ENCODE measurements at places on chromosomes 4 and X.

GRCh38 chr4:175412161-175412560 lies 399.9 kb downstream of the GPM6A start:
- DNase-seq = no peak

DNA sequence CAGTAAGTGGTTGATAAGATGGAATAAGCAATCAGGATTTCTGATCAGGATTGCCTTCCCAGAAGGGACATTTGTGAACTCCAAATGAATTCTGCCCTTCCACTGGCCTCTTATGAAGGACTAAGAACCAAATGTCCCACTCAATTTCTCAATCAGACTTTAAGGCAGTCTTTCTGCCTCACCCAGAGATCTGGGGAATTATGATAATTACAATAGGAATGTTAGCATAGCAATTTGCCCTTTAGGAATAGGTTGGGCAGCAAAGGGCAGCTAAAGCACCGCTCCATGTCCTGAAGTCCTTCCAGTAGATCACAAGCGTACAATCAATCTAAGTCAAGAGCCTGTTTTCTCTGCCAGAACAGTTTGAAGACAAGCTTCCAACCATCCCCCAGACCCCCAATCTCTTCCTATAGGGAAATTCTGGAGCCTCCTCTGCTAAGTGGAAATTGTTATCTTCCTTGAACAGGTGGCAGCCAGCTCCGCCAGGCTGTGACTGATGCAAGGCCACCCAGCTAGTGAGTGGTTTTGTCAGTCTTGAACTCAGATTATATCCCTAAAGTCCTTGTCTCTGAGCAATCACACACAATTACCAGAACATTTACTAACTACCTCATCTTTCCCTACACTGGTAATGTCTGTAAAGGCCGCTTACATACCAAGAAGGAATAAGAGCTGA lies 18.6 kb downstream of the NKX3-2 start:
- no peak for DNase-seq

DNA sequence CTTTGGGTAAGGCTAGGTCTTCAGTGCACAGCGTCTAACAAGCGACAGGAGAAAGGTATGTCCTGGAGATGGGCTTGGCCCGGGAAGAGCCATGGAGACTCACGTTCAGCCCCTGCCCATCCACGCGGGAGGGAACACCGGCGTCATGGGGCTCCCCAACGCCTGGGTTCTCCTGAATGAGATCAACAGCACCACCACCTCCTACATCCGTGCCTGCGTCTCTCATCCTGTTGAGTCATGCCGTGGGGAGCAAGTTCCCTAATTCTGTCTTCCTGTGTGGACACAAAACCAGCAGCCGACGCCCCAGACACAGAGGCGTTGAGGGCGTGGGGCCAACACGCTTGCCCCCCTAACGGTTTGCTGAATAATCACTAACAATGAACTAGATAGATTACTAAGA lies 20.1 kb upstream of the IL3RA start:
- DNase-seq = no peak

DNA sequence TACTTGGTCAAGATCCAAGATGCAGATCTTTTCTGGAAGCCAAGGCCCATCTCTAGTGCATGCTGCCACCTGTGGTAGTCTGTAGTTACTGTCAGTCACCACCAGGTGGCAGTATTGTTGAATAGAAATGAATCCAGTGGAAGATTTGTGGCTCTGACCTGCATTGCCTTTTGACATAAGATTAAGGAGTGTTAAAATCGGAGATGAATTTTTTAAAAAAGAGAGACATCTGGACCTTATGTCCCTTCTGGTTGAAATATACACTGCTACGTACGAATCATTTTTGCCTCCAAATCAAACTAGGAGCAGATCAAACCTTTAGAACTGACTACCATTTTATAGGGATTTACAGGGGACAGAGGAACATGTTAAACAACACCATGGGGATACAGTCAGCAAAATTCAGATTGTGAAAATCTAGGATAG lies 46.9 kb upstream of the RHOH start:
- DNase-seq = peak; percentile 89

DNA sequence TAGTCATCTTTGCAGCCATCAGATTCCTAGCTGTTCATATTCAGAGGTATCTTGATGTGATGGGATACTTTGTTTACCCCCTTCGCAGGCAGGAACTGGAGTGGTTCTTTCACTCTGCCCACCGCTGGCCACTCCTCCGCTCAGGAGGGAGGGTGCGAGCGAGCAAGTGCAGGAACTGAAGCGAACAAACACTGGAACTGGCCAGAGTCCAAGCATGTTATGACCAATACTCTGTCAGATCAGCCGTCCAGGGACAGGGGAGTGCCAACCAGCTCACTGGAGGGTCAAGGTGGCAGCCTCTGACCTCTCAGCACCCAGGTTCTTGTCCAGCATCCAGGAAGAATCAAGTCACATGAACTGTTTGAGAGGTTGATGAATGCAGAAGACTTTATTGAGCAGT lies 18.0 kb upstream of the MANBA start:
- DNase-seq = no peak

DNA sequence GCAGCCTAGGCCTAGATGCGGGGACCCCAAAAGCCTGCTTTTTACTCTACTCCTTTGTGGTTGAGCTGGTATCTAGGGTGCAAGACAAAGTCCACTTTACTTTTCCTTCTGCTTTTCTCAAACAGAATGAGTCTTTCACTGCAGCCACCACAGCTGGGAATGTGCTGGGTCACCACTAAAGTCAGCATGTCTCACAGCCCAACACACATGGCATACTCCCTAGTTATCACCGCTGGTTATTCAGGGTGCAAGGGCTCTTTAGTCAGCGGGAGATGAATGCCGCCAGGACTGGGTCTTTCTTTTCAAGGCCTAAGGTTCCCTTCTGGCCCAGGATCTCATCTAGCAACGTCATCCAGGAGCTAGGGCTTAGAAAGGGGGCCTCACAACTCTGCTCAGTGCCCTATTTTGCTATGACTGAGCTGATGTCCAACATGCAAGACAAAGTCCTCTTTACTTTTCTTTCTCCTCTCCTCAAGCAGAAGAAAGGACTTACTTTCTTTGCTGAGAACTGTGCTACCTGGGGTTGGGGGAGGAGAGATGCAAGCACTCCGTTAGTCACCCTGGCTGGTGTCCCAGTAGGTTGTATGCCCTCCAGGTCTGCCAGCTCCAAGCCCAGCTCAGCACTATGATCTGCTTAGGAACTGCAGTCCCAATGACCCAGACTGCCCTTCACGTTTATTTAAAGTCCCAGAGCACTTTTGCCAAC lies 22.9 kb upstream of the STPG2 start:
- DNase-seq = no peak

DNA sequence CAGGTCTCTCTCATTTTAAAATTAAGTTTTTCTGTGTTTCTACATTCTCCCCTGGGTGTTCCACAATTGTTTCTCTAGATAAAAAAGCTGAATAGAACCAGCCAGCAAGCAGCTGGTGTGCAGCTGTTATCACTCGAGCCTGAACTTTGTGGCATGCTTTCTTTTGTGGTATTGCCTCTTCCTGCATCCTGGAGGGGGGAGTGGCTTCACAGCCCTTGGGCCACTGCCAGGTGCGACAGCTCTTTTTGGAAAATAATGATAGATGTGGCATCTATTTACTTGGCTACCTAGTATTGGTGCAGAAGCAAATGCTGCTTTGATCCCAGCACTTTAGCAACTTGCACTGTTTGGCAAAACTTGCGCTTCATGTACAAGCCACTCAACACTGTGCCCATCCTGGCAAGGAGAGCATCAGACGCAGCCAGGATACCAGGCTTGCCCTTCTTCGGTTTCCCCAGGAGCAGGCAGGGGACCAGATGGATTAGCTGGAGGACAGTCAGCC lies 69.4 kb downstream of the HMGB2 start:
- peak; percentile 53 for DNase-seq

DNA sequence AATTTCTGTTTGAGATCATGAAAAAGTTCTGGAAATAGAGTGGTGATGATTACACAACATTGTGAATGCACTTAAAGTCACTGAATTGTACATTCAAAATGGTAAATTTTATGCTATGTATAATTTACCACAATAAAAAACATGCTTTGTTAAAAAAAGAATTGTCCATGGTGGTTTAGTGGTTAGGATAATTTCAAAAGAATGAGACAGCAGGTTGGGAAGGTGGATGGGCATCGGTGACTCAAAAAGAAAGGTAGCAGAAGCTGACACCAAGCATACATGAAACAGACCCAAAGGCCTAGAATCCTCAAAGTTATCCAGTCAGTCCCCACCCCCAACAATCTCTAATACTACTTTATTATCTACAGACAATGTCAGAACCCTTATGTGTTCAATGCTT lies 91.1 kb downstream of the MSN start:
- no peak for DNase-seq
